Tibial nerve (tissue), 4 donors: ENCODE measurements at places on chromosomes 7 and 10. TPM values are rescaled to one million over a fixed set of nuclear protein-coding genes. Genes with fewer than 3 reads are reported as not detected.

Gene BAMBI
- total RNA-seq = 12.0 TPM

DNA sequence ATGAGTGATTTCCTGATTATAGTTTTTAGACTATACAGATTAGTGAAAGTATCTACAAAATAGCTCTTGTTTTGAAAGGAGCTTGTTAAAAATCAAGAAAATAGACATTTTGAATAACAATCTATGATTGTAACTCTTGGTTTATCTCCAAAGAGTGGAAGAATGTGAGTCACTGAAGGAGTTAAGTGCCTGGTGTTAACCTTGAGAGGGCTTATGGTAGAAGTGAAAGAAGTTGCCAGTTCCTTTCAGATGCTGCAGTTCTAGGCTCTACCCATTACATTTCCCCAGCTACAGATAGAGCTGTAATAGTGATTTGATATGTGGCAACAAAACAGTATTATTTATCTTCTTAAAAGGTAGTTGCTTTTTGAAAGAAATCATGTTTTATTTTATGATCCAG lies 12.7 kb downstream of the NRBF2 start:
- no peak for DNase-seq

- DNase-seq = no peak
These were observed 49.8 kb downstream of the PLCE1 start for GRCh38 chr10:94043431-94043990.

Gene COL13A1
- 2.0 TPM for total RNA-seq

DNA sequence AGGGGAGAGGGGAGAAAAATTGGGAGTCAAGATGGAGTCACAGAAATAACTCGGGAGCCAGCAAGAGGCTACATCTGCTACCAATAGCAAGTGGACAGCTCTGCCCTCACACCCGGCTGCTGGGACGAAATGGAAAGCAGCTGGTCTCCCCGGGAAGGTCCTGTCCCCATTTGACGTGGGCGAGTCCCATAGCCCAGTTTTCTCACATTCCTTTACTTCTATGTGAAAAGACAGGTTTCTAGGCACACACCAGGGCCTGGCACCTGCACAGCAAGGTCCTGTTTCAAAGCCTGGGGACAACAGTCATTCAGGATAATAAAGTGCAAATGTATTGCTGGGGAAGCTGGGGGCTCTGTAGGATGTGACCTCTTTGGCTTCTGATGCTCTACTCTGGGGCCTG lies 162.6 kb downstream of the OAT start:
- DNase-seq = no peak

- DNase-seq = no peak
These were observed 83.6 kb downstream of the NXPH1 start for GRCh38 chr7:8516976-8517375.

Gene UPK3BL1
- 56.1 TPM for total RNA-seq

DNA sequence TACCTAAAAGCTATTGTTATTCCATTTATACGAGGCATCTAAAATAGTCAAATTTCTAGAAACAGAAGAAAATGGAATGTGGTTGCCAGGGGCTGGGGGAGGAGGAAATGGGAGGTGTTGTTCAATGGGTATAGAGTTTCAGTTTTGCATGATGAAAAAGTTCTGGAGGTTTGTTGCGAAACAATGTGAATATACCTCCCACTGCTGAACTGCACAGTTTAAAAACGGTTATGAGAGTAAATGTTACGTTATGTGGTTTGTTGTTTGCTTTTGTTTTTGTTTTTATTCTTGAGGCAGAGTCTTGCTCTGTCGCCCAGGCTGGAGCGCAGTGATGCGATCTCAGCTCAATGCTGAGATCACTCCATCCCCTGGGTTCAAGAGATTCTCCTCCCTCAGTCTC lies 64.9 kb upstream of the NRBF2 start:
- DNase-seq = no peak

Gene PFKP
- total RNA-seq = 26.4 TPM

DNA sequence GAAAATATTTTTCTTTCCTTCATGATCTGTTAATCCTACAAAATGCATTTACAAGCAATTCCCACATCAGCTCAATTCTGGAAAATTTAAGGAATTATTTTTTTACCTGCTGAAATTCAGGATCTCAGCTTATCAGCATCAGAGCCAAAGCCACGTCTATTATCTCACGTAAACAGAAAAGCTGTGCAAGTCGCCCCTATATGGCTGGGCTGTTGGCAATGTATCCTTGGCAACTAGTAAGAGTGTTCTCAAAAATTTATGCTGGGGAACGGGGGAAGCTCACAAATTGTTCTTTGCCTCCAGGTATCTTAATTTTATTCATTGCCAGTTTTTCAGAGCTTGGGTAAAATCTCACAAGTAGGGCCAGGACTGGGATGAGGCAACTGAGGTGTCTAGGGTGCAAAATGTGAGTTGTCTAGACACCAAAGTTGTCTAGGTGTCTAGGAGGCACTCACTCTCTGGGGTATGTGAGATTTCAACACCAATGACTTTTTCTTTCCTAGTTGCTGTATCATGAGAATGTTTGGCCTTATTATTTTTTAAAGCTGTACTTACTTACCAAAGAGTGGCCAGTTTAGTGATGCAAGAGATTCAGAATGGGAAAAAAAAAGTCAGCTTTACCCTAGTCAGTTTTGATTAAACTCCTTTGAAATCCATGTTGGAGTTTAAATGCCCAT lies 5.1 kb downstream of the GSTO2 start:
- DNase-seq = no peak

Gene SPDYE11
- total RNA-seq = not detected

Gene DGKI
- total RNA-seq = 0.21 TPM

DNA sequence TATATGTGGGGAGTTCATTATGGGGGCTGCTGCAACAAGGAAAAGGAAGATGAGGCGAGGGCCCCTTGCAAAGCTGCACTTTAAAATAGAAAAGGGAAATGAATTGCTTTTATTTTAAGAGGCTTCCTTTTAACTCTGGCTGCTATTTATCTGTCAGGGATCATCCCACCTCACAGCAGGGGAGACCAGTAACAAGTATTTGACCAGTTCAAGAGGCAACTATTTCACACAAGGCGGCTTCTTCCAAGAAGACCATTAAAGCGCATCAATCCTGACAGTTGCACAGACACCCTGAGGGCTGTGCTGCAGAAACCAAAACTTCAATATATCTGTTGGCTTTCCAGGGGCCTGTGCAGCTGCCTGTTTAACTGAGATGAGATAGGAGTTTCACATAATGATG lies 1009.2 kb downstream of the SORCS3 start:
- no peak for DNase-seq

- DNase-seq = no peak
These were observed 335.6 kb downstream of the ADK start for GRCh38 chr10:74486659-74487058.

GRCh38 chr7:112121318-112121717 lies 84.9 kb downstream of the DOCK4 start:
- DNase-seq = no peak

Gene TLX1
- total RNA-seq = not detected

GRCh38 chr10:42816912-42817311 lies 34.3 kb downstream of the BMS1 start:
- DNase-seq = no peak

- DNase-seq = no peak
These were observed 133.4 kb downstream of the MAD1L1 start for GRCh38 chr7:2099048-2099957.

- no peak for DNase-seq
These were observed 29.4 kb downstream of the LSMEM1 start for GRCh38 chr7:112510001-112510742.

DNA sequence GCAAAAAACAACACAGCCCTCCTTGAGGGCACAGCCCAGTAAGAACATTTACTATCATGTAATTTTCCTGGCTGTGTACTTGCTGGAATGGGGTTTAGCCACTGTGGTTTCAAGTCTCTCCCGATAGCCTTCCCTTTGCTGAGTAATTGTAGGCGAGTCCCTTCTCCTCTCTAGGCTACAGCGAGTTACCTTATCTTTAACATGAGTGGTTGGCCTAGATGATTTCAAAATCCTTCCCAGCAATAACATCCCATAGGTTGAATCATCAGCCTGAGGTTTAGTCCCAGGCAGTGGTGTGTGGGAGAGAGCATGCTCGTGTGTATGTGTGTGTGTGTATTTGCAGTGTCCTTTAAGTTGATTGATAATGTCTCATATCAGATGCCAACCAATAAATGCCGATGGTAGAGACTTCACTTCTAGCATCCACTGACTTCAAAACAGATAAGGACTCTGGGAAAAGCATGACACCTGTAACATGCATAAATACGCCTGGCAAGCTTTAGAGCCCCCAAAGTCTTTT lies 142.9 kb upstream of the ZMIZ1 start:
- no peak for DNase-seq

DNA sequence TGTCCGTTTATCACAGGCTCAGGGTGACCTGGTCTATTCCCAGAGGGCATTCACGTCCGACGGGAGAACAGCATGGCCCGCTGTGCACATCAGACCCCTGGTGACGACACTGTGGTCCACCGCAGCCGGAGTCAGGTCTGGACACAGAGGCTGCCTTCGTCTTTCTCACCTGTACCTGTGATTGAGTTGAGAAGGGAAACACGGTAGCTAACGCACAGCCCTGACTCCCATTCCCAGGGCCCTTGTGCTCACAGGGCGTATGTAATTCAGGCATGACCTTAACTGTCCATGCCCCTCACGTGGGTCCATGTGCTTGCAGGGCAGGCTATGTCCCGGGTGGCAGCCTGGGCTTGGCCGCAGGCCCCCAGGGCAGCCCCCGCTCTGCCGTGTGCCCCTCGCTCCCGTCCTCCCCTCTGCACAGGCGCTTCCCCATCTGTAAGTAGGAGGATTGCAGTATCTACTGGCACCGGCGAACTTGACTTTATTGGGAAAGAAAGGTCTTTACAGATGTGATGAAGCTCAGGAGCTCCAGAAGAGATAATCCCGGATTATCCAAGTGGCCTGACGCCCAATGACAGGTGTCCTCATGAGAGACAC lies 221.3 kb upstream of the TCERG1L start:
- no peak for DNase-seq

GRCh38 chr10:88652616-88653015 lies 11.6 kb upstream of the LIPF start:
- DNase-seq = no peak
